Endodermal cell (in vitro differentiated cells): ENCODE measurements at places on chromosomes 11 and 22. TPM values are rescaled to one million over a fixed set of nuclear protein-coding genes. Genes with fewer than 3 reads are reported as not detected.

- DNase-seq = no peak
- H3K27ac ChIP-seq = no peak overlapping the region
- no peaks in the 10 kb centered on the region for H3K4me1 ChIP-seq
- H3K27me3 ChIP-seq = no peaks in the 10 kb centered on the region
- no peak overlapping the region for H3K4me3 ChIP-seq
Observed at GRCh38 chr11:83151274-83151977, 5.5 kb upstream of the PCF11 start.

DNA sequence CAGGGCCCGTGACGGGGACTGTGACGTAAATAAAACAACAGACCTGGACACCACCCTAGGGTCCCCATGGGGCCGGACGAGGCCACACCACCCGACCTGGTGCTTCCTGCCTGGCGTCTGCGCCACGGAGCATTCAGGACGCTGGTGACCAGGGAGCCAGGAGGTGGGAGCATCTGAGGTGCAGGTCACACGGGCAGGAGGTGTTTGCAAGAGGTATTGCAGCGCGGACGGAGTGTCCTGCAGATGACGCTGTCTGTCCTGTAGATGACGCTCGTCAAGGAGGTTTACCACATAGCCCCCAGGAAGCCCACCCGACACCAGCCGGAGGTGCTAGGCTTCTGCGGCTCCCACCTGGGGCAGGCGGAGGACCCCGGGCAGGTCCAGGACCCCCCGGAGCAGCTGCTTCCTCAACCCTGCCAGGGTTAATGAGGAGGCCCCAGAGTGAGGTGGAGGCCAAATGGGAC lies 986 bp upstream of the MUC5B start:
- H3K27me3 ChIP-seq = no peaks in the 10 kb centered on the region
- no peak overlapping the region for H3K4me3 ChIP-seq

DNA sequence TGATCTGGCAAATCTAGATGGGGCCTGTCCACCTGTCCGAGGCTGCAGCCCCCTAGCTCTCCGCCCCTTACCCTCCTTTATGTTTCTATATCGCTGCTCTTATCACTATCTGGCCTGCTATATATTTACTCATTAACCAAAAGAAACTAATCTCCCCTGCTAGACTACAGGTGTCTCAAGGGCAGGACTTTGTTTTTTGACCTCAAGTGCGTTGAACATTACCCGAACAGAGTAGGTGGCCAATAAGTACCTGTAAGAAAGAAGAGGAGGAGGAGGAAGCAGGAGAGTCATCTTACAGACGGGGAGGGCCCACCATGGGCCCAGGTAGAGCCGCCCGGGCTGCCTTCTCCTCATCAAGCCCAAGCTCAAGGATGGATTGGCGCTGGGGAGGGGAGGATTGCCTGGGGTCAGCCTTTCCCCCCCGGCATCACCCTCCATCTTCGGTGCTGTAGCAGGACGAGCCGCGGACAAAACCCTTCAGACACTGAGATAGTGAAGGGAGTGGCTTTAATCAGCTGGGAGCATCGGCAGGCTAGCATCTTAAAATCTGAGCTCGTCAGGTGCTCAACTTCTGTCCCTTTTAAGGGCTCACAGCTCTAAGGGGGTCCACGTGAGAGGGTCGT lies 1.2 kb upstream of the P2RY6 start:
- no peaks in the 10 kb centered on the region for H3K36me3 ChIP-seq
- peak; percentile 56 for DNase-seq
- no peak overlapping the region for H3K4me3 ChIP-seq

GRCh38 chr11:19987331-19987801 lies 172.9 kb downstream of the DBX1 start:
- no peak overlapping the region for H3K27ac ChIP-seq
- H3K36me3 ChIP-seq = no peaks in the 10 kb centered on the region
- H3K4me3 ChIP-seq = no peak overlapping the region
- no peaks in the 10 kb centered on the region for H3K27me3 ChIP-seq
- DNase-seq = no peak
- H3K4me1 ChIP-seq = no peaks in the 10 kb centered on the region

DNA sequence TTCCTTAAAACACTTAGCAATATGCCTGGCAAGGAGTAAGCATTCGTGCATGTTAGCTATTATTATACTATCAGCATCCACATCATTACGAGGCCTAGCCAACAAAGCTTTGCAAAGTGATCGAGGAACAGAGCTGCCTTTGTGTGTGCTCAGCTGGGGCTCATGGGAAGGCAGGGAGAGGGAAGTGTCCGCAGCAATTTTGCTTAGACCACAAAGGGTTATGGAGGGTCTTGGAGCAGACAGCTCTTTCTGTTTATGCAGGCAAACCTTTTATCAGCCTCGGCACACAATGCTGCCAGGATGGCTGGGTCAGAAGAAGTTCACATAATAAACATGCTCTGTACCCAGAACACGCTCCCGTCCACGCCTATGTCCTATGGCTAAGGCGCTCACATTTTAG lies 10.9 kb upstream of the DKK3 start:
- peaks cover 9% of the 10 kb centered on the region for H3K4me1 ChIP-seq
- peaks cover 5% of the 10 kb centered on the region for H3K27me3 ChIP-seq
- no peak overlapping the region for H3K4me3 ChIP-seq
- H3K36me3 ChIP-seq = no peaks in the 10 kb centered on the region
- H3K27ac ChIP-seq = peak overlapping the region; percentile 94

- H3K27ac ChIP-seq = peak overlapping the region; percentile 0
- H3K27me3 ChIP-seq = no peaks in the 10 kb centered on the region
- no peak overlapping the region for H3K4me3 ChIP-seq
- no peak for DNase-seq
Observed at GRCh38 chr22:28952857-28953256, 69.5 kb downstream of the ZNRF3 start.

DNA sequence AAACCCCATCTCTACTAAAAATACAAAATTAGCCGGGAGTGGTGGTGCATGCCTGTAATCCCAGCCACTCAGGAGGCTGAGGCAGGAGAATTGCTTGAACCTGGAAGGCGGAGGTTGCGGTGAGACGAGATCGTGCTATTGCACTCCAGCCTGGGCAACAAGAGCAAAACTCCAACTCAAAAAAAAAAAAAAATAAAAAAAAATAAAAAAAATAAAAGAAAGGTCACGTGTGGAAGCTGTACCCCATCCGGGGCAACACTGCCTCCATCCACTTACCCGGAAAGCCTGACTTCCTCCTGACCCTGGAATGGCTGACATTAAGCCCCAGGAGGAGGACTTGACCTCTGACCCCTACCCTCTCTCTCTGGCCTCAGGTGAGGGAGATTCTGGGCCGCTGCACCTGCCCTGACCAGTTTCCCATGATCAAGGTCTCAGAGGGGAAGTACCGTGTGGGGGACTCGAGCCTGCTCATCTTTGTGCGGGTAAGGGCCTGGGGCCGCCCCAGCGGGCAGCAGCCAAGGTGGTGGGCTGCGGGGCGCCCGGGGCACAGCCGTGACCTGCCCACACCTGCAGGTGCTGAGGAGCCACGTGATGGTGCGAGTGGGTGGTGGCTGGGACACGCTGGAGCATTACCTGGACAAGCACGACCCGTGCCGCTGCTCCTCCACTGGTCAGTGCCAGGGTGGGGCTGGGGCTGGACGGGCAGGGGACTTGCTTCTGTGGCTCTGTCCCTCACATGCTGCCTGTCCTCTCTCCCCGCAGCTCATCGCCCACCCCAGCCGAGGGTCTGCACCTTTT lies 3.8 kb downstream of the GAS2L1 start:
- H3K27me3 ChIP-seq = peaks cover 27% of the 10 kb centered on the region
- DNase-seq = peak; percentile 59
- no peak overlapping the region for H3K4me3 ChIP-seq

GRCh38 chr22:17929909-17930308 lies 94.5 kb downstream of the MICAL3 start:
- no peaks in the 10 kb centered on the region for H3K36me3 ChIP-seq
- no peaks in the 10 kb centered on the region for H3K4me1 ChIP-seq
- H3K27ac ChIP-seq = no peak overlapping the region
- no peaks in the 10 kb centered on the region for H3K27me3 ChIP-seq
- DNase-seq = no peak

- DNase-seq = no peak
- no peak overlapping the region for H3K4me3 ChIP-seq
- no peaks in the 10 kb centered on the region for H3K27me3 ChIP-seq
- H3K27ac ChIP-seq = peak overlapping the region; percentile 60
- no peaks in the 10 kb centered on the region for H3K4me1 ChIP-seq
Observed at GRCh38 chr11:1532014-1532586, 40.0 kb downstream of the DUSP8 start.

DNA sequence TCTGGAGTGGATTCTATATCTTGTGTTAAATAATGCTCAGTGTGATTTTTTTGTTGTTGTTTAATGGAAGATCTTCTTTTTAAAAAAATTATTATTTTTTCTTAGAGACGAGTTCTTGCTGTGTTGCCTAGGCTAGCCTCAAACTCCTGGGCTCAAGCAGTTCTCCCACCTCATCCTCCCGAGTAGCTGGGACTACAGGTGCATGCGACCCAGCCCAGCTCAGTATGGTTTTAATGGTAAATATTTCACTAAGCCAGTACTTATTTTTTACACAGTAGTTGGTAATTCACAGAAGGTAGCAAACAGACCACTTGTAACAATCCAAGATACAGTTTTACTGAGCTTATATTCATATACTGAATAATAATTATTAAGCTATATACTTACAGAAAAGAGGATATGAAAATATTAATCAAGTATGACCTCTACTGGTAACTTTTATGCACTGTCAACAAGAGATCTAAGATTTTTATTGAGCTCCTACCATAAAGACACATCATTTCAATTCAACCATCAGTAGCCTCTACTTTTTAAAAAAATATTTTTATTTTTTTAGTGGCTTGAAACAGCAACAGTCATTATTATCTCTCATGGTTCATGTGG lies 6.1 kb upstream of the CD59 start:
- H3K27ac ChIP-seq = no peak overlapping the region
- H3K4me3 ChIP-seq = no peak overlapping the region
- no peaks in the 10 kb centered on the region for H3K4me1 ChIP-seq
- no peaks in the 10 kb centered on the region for H3K27me3 ChIP-seq
- no peak for DNase-seq

DNA sequence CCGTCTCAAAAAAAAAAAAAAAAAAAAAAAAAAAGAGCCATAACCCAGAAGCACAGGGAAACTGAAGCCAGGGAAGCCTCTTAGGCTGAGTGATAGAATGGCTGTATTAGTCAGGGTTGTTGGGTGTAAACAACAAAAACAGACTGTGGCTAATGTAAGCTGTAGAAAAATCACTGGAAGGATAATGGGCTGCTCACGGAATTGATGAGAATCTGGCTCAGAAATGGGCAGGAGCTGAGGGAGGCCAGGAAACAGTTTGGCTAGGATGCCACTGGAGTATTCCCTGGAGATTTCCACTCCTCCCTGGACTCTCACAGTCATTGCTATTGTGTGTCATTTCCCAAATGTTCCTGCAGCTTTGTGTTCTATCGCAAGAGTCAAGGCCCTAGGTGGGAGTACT lies 22.4 kb downstream of the SLC22A6 start:
- H3K4me1 ChIP-seq = no peaks in the 10 kb centered on the region
- peaks cover 5% of the 10 kb centered on the region for H3K27me3 ChIP-seq
- H3K4me3 ChIP-seq = no peak overlapping the region
- no peak for DNase-seq
- no peak overlapping the region for H3K27ac ChIP-seq

DNA sequence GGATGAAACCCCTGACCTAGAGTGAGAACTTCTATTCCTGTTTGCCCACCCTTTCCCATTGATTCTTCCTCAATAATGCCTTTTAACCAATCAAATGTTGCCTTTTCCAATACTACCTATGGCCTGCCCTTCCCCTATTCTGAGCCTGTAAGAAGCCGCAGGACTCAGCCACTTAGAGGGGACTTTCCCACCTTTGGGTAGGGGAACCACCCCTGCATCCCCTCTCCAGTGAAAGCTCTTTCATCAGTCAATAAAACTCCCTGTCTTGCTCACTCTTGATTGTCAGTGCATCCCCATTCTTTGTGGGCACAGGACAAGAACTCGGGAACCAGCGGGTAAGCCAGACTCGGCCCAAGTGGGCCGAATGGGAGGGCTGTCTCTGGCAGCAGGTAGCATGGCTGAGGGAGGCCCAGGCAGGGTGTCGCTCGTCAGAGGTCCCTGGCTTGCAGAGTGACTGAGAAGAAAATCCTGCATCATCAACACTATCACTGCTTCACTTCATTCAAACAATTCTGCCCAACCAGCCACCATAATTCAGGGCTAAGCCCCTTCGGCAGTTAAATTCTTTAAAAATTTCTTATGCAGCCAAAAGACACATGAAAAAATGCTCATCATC lies 30.4 kb downstream of the LDHAL6A start:
- peaks cover 75% of the 10 kb centered on the region for H3K36me3 ChIP-seq
- H3K4me3 ChIP-seq = no peak overlapping the region
- H3K4me1 ChIP-seq = no peaks in the 10 kb centered on the region
- DNase-seq = no peak

- no peaks in the 10 kb centered on the region for H3K27me3 ChIP-seq
- DNase-seq = peak; percentile 65
- no peaks in the 10 kb centered on the region for H3K4me1 ChIP-seq
- no peak overlapping the region for H3K27ac ChIP-seq
- no peaks in the 10 kb centered on the region for H3K36me3 ChIP-seq
Observed at GRCh38 chr11:123011510-123011909, 29.9 kb upstream of the BSX start.

- H3K4me3 ChIP-seq = no peak overlapping the region
- H3K36me3 ChIP-seq = no peaks in the 10 kb centered on the region
- no peaks in the 10 kb centered on the region for H3K4me1 ChIP-seq
- no peaks in the 10 kb centered on the region for H3K27me3 ChIP-seq
Observed at GRCh38 chr11:72921028-72921716, 107.0 kb downstream of the ATG16L2 start.

DNA sequence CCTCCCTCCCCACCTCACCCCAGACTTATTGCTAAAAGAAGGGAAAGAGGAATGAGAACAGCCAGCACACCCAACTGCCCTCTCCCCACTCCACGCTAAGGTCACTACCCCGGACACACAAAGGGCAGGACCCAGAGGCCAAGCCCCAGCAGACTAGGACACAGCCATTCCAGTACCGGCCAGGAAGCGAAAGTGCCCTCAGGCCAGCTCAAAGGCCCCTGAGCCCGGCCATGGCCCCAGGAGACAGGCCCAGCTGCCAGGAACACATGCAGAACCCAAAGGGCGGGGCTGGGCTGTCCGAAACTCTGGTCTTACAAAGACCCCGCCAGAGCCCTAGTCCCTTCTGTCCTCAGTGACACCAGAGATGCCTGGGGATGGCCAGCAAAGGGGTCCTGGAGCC lies 5.5 kb downstream of the RCOR2 start:
- H3K36me3 ChIP-seq = peaks cover 5% of the 10 kb centered on the region
- peaks cover 15% of the 10 kb centered on the region for H3K4me1 ChIP-seq
- no peak overlapping the region for H3K4me3 ChIP-seq
- no peaks in the 10 kb centered on the region for H3K27me3 ChIP-seq

- peaks cover 3% of the 10 kb centered on the region for H3K4me1 ChIP-seq
- no peak overlapping the region for H3K27ac ChIP-seq
- no peak overlapping the region for H3K4me3 ChIP-seq
- peaks cover 26% of the 10 kb centered on the region for H3K36me3 ChIP-seq
- no peaks in the 10 kb centered on the region for H3K27me3 ChIP-seq
- DNase-seq = no peak
Observed at GRCh38 chr11:72709478-72710238, 35.4 kb upstream of the PDE2A start.

GRCh38 chr11:129590030-129590752 lies 214.5 kb downstream of the BARX2 start:
- no peaks in the 10 kb centered on the region for H3K36me3 ChIP-seq
- peaks cover 9% of the 10 kb centered on the region for H3K4me1 ChIP-seq
- no peak overlapping the region for H3K27ac ChIP-seq
- peak; percentile 53 for DNase-seq
- no peaks in the 10 kb centered on the region for H3K27me3 ChIP-seq

The ACR gene
- 0.18 and 0.32 TPM in 2 replicates for total RNA-seq

The NLRP14 gene
- 0.18 and 0.33 TPM in 2 replicates for total RNA-seq

The SSTR3 gene
- total RNA-seq = 0.14 and 0.20 TPM in 2 replicates

The RPS25 gene
- 1,230 to 1,305 TPM (median 1,289 TPM) in 3 replicates for total RNA-seq

The CDKN1C gene
- total RNA-seq = 58.5 and 60.9 TPM in 2 replicates

The FAM83F gene
- total RNA-seq = 18.9 to 26.1 TPM (median 20.7 TPM) in 3 replicates
